ENCODE measurements at places on chromosomes 16 and 17.
A peak's percentile ranks its signal among the peaks of the same experiment; 100 is the strongest.

- no peak for DNase-seq
These were observed 69.4 kb upstream of the LHX1 start for GRCh38 chr17:36867716-36868341.

GRCh38 chr17:44044071-44044470 lies 22.4 kb downstream of the LSM12 start:
- DNase-seq: no peak

GRCh38 chr17:9465210-9465921 lies 110.3 kb downstream of the STX8 start:
- DNase-seq: peak; percentile 5

DNA sequence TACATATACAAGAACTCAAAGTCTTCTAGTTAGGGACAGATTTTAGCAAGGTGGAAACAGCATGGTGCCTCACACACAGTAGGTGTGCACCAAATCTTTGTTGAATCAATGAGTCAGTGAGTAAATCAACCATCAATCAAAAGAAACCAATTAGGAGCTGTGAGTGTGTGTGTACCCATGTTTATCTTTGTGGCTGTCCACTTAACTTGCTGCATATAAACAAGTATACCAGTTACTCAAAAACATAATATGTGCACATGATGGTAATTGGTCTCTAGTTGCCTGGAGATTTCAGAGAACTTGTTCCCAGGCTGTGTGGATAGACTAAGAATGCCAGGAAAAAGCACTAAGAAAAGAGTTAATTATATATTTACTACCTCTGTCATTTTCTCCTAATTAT lies 272.2 kb upstream of the CCL2 start:
- DNase-seq: no peak

DNA sequence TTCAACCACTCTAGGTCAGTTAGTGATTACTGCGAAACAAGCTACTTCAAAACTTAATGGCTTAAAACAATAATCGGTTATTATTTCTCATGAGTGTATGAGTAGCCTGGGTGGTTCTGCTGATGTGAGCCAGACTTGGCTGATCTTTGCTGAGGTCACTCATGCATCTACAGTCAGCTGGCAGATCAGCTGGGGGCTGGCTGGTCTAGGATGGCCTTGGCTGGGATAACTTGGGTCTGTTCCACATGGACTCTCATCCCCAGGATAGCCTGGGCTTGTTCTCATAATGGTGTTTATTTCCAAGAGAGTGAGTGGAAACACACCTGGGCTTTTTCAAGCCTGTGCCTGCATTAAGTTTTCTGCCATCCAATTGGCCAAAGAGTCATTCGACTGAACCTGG lies 13.0 kb downstream of the CCDC182 start:
- no peak for DNase-seq

- DNase-seq: no peak
These were observed 17.0 kb upstream of the UBTF start for GRCh38 chr17:44236444-44236991.

DNA sequence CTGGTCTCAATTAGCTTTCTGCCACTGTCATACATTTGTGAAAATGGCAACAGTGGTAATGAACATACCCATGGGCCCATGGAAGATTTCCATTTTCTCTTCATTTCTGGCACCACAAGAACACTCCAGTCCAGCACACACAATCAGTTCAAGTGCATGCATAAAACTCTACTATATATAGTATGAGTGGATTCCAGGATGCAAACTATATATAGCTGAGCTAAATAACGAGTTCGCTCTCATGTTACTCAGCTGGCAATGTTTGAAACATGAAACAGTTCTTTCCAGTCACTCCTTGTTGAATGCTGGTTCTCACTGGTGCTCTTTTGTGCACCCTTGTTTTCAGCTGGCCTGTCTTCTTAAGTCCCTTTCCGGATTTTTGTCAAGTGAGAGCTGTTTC lies 75.2 kb upstream of the DHX40 start:
- no peak for DNase-seq

DNA sequence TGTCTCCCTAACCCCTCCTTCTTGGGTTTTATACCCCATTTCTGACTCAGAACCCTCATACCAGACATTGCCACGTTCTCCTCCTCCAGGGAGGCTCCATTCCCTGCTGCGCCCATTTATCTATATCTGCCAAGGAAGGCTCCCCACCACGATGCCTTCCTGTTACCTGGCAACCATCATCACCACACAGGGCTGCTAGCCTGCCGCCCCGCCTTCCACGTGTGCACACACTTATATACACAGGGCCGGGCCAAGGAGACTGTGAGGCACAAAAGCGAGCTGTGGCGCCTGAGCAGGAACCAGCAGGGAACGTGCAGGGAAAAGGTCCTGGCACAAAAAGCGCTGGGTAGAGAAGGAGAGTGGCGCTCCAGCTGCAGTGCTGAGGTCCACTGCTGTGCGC lies 261.8 kb downstream of the CBLN1 start:
- DNase-seq: no peak

DNA sequence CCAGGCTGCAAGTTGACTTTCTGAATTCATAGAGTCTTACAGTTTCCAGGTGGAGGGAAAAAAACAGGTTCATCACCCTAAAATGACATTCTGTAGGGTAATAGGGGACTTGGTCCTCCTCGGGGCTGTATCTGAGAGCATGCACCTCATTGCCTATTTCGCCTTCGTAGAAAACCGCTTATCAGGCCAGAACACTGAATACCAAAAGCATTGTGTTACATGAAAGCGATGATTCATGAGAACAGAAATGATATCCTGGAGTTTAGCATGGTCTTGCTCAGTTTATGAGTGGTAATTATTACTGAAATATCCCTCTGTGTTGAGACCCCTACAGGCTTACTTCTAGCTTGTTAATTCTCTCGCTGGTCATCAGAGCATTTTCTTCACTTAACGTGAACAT lies 61.4 kb upstream of the ARHGAP44 start:
- DNase-seq: no peak

- DNase-seq: no peak
These were observed 14.0 kb upstream of the EMP2 start for GRCh38 chr16:10594312-10594950.

GRCh38 chr16:58937661-58938060 lies 203.5 kb upstream of the GOT2 start:
- DNase-seq: no peak

GRCh38 chr16:69511651-69512050 lies 54.1 kb upstream of the NFAT5 start:
- no peak for DNase-seq

DNA sequence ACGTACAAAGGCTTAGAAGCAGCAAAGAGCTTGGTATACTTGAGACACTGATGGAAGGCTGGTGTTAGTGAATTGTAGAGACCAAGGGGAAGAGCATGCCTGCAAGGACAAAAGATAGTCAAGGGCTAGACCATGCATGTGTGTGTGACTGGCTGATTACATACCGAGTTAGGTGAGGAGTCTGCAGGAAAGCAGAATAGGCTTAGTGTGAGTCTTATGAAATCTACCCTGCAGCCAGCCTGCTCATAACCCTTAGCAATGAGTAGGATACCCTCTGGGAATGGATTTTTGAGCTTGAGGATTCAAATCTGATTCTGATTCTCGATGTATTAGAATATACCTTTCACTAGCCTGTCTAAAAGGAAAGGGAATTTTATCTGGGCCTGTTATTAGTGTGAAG lies 77.0 kb downstream of the TANGO6 start:
- DNase-seq: no peak

GRCh38 chr17:45709728-45710288 lies 74.3 kb upstream of the CRHR1 start:
- no peak for DNase-seq

GRCh38 chr16:84928679-84929420 lies 82.5 kb downstream of the ZDHHC7 start:
- no peak for DNase-seq

DNA sequence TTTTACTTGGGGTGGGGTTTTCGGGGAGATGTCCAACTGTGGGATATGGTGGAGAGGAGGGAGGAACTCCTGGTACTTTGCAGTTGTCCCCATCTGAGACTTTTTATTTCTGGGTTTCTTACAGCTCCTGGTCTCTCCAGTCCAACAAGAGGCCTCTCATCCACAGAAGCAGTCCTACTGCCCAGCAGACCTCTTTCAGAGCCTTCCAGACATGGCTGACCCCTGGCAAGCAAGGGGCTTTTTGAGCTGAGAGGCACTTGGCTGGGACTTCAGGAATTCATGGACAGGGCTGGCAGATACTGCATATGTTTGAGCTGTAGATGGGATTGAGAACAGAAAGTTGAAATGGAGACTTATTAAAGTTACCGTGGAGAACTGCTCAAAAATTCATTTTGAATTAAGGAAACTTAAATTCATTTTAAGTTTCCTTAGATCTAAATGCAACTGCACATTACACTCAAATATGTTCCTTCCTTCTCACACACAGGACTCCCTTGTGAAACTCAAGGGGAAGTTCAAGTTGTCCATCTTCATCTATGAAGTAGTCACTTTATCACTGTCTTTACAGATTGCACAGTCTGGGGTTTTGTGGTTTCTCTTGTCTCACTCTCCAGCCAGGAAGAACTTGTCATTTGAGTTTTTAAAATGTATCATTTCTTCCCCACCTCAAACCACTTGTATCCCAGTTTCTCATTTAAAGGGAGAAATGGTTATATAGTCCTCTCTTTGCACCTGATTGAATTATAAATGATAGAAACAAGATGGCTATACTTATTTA lies 1.1 kb downstream of the LASP1NB start:
- no peak for DNase-seq

- DNase-seq: peak; percentile 10
These were observed 29.3 kb downstream of the TLE7 start for GRCh38 chr16:71412270-71413160.

DNA sequence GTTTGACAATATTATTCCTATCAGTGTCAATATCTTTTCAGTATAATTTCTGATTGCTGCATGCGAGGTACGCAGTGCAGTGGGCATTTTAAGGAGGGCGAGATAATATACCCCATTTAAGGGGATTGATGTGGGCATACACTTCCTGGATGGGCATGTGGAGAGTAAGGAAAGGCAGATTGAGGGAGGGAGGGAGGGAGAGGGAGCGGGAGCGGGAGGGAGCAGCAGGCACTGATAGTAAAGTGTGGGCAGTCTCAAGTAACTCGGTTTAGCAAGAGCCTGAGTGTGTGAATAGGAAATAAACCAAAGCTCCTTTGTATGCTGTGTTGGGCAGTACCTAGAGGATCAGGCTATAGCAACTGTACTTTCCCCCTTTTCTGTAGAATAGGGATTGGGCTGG lies 5.1 kb downstream of the BPTF start:
- DNase-seq: no peak

DNA sequence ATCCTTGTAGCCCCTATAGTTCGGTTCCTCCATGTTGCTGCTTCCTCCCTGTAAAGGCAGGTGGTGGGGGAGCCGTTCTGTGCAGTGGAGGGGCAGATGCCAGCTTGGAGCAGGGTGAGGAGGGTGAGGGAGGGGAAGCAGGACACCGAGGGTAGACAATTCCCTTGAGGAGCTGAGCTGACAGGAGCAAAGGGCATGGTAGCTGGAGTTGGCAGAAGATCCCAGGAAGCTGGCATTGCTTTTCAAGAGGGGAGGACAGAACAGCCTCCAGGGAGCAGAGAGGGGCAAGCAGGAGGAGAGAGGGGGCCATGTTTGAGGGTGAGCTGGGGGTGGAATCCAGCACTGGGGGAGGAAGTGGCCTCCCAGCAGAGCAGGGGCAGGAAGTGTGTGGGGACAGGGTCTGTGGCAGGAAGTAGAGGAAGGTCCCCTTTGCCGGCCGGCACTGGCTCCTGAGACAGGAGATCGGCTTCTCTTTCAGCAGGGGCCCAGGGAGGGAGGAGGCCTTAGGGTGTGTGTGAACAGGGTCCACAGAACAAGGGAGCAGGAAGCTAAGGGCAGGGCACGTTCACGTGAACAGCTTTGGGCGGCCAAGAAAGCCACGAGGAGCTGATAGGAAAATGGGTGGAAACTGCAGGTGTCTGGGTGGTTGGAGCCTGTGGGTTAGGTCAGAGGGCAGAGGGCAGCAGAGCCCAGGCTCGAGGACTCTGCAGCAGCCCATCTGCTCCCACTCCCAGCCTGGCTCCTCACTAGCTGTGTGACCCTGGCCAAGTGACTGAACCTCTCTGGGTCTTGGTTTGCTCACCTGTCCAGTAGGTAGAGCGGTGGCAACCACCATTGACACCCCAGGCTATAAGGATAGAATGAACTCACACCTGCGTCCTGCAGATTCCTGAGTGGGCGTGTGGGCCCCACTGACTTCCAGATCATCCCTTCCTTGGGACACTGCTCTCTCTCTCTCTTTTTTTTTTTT lies 17.5 kb upstream of the SPNS2 start:
- no peak for DNase-seq

DNA sequence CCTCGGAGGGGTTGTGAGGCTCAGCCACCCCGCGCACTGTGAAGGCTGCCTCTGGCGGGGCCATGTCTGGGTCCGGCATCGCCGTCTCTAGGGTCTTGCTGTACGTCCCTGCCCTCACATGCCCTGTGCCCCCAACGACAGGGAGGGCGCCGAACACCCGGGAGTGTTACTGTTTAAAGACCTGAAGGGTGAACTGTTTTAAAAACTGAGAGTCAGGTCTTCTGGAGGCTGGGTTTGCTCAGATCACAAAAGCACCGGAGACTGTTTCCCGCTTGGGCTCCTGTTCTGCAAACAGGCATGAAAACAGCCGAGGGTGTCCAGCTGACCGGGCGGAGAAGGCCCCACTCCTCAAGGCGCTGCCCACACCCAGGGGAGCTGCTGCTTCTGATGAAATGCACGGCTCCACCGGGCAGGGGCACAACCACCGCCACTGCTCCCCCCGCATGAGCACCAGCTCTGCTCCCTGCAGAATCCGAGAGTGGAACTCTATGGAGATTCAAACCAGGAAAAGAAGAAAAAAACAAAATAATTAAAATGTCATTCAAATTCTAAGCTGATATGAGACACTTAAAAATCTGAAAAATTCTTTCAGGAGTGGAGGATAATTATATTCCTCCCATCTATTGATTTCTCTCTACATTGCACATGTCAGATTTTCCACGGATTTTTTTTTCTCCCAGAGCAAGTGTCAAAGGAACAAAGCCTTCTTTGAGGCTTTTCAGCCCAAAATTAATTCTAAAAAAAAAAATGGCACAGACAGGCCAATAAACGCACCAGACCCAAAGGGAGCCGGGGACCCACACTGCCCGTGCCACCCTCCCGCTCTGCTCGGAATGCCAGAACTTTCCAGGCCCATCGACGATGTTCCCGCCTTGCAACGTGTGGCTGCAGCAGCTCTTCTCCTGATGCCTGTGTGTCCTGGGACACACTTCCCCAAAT lies 74.3 kb downstream of the LMF1 start:
- DNase-seq: no peak

DNA sequence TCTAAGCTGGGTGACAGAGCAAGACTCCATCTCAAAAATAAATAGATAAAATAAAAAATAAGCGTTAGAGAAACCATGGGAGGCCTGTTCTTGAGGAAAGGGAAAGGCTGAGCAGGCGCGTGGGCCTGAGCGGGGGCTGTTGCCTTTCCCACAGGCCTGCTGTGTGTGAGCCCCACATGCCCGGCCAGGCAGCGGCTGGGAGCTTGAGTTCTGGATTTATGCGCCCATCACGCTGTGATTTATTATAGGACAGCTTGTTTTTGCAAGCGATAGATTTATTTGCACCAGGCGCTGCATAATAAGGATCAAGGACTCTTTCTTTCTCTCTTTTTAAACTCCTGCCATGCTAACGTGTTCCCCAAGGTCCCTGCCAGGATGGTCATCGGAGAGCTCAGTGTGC lies 14.8 kb upstream of the WFDC1 start:
- no peak for DNase-seq

- DNase-seq: no peak
These were observed 388.0 kb downstream of the SEC14L1 start for GRCh38 chr17:77528516-77529327.

Measured in amygdala (tissue), 56 donors.